Stimulated activated CD8-positive, alpha-beta memory T cell treated with anti-CD3 and anti-CD28 coated beads, Interleukin-7, amount 100 ng/mL, for 4 hours (primary cell): ENCODE measurements at places on chromosomes 5 and 9.

DNA sequence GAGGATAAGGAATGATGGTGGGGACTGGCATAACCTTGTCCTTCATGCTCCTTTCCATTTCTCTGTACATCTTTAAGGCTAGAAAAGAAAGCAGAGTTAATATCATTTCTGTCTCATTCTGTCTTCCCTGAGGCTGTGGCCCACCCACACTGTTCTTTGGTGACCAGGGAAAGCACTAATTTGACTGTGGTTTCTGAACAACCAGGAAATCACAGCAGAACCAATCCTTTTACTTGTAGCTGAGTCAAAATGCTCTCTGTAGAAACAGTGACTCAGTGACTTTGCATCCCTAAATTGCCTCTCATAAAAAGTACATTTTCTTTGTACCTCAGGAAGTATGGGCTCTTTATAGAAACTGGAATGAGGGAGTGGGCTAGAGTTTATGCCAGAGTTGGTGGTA lies 28.1 kb downstream of the IL33 start:
- no peak for DNase-seq

DNA sequence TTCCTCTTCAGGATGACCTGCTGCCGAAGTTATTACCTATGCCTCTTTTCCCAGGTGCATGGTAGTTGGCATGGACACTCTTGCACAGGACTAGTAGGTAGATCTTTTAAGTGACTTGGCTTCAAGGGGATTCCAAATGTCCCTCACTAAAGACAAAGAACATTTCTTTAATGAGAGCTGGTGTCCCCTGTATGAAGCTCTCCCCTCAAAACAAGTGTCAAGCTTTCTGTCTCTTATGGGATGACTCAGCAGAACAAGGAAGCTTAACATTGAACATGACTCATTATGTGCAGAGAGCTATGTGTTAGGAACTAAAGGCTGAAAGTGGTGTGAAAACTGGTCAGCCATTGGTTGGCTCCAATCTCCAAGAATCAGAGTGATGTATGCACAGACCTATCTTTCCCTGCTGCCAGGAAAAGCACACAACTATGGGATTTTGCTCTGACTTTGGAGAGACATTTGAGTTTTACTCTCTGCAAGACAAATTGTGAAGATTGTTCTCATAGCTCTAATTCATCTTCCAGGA lies 120.5 kb downstream of the PRDM6 start:
- no peak for DNase-seq

- no peak for DNase-seq
Measured at GRCh38 chr5:78964889-78965288, 20.2 kb downstream of the ARSB start.

- no peak for DNase-seq
Measured at GRCh38 chr5:109347252-109347888, 62.4 kb downstream of the PJA2 start.

- no peak for DNase-seq
Measured at GRCh38 chr9:91800473-91801030, 149.5 kb downstream of the ROR2 start.

DNA sequence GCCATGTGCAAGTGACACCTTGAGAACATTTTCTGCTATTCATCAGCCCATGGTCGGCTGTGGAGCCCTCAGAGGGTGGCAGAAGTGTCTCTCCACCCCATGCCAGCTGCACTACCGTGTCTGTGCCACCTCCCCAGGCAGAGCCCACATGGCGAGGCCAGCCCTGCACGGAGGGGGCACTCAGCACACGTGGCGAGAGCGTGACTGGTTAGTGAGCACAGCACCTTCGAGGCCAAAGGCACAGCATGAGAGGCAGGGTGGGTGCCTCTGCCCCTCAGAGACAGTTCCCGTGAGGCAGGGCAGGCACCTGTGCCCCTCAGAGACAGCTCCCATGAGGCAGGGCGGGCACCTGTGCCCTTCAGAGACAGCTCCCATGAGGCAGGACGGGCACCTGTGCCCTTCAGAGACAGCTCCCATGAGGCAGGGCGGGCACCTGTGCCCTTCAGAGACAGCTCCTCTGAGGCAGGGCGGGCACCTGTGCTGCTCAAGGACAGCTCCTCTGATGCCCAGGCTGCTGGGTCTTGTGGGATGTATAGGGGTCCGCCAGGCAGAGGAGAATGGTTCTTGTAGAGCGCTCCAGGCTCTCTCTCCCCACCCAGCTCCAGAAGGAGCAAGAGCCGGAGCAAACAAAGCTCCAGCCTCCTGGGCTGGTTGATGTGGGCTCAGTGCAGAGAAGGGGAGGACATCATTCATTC lies 179.8 kb upstream of the PPP1R26 start:
- no peak for DNase-seq

GRCh38 chr5:62395210-62395950 lies 8.3 kb downstream of the DIMT1 start:
- no peak for DNase-seq

DNA sequence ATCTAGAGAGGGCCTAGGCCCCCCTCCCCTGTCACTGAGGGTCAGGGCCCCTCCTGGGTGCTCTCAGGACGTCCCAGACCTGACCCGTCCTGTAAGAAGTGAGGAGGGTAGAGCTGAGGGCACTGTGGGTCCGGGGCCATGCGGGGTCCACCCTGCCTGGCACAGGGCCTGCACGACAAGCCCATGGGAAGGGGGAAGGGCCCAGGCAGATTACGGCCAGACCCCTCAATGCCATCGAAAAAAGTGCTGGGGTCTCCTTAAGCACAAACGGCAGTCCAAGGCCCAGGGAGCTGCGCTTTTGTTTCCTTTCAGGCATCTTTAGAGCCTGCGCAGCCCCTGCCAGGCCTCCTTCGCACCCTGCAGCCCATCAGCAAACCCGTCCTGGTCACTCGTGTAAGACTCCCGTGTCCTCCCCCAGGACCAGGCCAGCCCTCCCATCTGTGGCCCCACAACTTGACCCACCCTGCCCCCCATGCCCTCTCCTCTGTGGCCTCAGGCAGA lies 4.4 kb upstream of the EXOC3 start:
- DNase-seq = no peak

DNA sequence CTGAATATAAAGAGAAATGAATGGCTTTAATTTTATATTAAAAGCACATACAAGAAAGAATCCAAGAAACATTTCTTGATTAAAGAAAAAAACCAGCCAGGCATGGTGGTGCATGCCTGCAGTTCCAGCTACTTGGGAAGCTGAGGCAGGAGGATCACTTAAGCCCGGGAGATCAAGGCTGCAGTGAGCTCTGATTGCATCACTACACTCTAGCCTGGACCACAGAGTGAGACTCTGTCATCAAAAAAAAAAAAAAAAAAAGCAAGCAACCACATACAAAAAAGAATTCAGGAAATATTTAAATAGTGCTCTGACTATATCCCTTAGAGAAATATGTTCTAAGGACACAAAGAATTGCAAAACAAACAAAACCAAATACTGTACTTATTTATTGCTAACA lies 2.5 kb upstream of the PLAC8L1 start:
- no peak for DNase-seq

- DNase-seq = no peak
Measured at GRCh38 chr5:143238620-143239019, 164.9 kb downstream of the NR3C1 start.

DNA sequence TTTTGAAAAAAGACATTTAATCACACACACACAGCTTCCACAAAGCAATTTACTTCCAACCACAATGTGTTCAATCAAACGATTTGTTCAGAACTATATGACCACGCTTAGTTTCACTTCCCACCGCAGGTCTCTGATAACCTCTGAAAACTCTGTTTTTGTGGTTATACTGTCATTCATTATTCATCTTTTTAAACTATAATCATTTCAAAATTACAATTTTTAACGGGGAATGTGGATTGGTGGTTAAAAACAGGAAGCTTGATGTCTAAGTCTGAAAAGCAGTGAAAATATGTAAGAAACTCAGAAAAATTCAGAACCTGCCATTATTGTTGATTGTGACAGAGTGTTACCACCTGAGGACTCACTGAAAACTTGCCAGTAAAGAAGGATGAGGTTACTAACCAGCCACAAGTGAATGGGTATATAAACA lies 12.7 kb upstream of the TMEM174 start:
- peak; percentile 40 for DNase-seq
